ENCODE measurements at places on chromosomes 2 and 18.

- no peak for DNase-seq
Observed at GRCh38 chr2:2762913-2763312, 431.8 kb upstream of the MYT1L start.

DNA sequence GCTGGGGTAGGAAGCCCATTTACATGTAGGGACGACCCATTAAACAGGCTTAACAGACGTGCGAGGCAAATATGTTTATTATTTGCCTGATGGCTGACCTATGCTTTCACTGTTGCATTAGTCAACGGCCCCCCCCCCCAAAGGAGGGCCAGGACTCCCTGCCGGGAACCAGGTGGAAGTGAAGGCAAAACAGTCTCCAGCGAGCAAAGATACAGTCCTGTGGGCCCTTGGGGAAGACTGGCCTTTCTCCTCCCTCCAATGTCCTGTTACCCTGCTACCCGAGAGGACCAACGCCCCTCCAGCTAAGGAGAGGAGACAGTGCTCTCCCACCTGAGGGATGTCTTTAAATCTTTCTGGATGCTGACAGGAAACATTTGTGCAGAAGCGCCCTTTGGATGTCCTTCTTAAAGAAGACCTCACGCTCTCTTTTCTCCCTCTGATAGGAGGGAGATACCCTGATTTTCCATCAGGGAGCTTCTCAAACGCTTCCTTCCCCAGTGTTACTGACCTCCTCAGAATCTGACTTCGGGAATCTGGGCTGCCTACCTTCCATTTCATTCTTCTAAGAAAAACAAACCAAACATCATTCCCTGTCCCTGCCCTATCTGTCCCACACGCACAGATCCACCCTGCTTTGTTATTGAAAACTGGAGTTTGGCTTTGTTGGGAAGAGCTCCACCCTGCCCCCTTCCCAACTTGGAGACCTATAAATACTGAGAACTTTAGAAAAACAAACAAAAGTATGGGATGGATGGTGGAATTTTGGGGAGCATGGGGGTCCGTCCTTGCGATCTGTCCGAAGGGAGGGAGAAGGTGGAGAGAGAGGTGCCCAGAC lies 135.9 kb upstream of the SIX3 start:
- DNase-seq: no peak

DNA sequence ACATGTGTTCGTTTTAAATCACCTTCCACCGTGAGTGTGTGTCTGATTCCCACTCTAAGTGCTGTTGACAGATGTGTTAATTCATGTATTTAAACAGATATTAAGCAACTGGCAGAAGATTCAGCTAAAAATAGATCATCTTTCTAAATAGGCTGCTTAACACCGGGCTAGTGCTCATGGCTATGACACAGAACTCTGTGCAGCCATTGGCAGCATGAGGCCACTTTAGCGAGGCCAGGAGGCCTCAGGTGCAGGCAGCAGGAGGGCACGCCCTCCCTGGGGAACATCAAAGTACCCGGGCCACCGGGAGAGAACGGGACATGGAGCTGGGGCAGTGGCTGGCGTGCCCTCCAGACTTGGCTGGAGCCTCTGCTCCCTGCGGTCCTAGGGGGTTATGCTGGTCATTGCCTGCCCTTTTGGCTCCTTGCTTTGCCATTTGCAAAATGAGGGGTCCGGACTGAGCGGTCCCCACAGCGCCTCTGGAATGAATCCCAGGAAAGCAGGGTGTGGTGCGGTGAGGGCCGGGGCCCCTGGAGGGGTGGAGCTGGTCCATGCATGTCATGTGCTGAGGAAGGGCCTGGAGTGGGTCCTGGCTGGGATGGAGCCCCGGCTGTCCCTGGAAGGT lies 62.8 kb upstream of the HDAC4 start:
- peak; percentile 5 for DNase-seq

- no peak for DNase-seq
Observed at GRCh38 chr18:38362286-38362792, 796.7 kb upstream of the CELF4 start.

DNA sequence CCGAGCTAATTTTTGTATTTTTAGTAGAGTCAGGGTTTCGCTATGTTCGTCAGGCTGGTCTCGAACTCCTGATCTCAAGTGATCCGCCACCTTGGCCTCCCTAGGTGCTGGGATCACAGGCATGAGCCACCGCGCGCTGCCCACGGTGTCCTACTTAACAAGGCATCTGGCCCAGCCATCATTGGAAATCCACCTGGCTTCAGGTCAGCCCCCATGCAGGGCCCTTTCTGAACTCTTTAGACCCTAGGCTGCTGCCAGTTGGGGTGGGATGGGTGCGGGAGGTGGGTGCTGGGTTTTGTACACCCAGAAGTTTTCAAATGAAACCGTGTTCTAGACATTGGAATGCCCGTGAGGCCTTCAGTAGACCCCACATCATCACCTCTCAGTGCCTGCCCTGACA lies 26.6 kb upstream of the NT5DC4 start:
- DNase-seq: peak; percentile 30

DNA sequence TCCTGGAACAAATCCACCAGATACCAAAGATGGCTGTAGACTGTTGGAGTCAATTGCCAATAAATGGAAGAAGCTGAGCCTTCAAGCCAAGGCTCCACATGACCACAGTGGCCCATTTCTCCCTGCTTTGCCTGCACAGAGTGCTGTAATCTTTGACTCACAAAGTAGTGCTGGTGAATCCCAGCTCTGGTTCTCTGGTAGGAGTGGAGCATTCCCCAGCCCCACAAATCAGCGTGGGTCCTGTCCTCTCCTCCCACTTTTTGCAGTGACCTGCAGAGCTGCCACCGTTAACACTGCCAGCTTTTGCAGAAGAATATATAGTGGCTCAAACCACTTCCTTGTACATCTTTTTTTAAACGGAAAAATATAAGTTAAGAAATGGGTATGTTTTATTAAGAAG lies 93.9 kb downstream of the MGAT5 start:
- DNase-seq: no peak

GRCh38 chr2:112160283-112161250 lies 22.4 kb downstream of the FBLN7 start:
- peak; percentile 6 for DNase-seq

- peak; percentile 30 for DNase-seq
Observed at GRCh38 chr2:240464514-240465241, 29.2 kb downstream of the GPC1 start.

DNA sequence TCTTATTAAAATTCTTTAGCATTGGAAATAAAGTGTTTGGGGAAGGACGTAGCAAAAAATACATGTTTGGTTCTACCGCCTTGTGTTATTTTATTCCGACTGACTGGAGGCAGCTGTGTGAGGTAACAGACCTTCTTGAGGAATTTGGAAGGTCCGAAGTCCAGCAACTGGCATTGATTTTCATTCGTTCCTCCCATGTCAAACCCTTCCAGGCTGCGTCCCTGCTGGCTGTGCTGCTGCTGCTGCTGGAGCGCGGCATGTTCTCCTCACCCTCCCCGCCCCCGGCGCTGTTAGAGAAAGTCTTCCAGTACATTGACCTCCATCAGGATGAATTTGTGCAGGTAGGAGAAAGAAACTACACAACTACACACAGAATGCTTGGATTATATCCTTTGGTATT lies 21.8 kb downstream of the CNDP1 start:
- DNase-seq: no peak

- DNase-seq: no peak
Observed at GRCh38 chr2:216618785-216619184, 14.4 kb upstream of the IGFBP2 start.

DNA sequence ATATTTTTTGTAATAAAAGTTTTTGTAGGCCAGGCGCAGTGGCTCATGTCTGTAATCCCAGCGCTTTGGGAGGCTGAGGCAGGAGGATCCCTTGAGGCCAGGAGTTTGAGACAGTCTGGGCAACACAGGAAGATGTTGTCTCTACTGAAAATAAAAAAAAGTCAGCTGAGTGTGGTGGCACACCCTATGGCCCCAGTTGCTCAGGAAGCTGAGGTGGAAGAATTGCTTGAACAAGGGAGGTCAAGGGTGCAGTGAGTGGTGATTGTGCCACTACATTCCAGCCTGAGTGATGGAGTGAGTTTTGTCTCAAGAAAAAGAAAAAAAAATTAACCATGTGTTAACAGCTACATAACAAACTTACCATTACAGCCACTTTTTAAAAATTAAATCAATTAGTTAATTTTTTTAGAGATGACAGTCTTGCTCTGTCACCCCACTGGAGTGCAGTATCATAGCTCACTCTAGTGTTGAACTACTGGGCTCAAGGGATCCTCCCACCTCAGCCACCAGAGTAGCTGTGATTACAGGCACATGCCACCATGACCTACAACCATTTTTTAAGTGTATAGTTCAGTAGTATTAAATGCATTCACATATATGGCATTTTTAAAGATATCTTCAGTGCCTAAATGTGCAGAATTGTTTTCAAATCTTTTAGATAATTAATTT lies 67.2 kb upstream of the ACYP2 start:
- DNase-seq: no peak

DNA sequence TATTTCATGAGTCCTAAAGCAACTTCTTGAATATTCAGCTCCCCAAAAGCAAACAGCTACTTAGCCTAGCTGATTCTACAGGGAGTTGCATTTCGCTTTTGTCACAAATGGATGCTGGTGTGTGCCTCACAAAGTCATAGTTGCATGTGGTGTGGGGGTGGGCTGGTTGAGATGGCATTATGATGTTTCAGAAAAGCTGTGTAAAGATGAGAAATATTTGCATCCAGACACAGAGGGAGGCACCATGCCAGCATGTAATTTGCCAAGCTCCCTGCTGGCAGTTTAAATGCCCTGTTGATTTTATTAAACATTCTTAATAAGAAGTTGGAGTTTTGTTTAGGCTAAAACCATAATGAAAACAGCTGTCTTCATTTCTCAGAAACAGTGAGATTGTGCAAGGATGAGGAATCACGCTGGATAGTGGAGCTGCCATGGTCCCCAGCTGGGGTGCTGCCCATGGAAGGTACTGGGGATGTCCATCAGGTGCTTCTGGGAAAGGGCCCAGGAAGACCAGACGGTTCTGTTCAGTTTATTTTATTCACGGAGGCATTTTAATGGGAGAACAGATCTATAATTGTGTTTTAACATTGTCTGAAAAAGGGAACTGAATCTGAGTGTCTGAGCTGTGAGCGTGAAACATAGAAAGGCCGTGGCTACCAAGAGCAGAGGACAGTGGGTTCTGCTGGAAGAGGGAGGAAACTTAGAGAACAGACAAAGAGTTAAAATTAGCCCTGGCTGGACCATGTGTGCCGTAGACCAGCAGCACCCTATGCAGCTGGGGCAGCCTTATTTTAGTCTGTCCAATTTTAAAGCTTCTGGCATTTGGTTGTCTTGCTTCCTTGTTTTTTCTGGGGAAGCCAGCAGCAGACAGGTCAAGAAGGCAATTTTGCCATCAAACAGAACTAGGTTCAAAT lies 177.1 kb downstream of the FAM210A start:
- DNase-seq: peak; percentile 54

DNA sequence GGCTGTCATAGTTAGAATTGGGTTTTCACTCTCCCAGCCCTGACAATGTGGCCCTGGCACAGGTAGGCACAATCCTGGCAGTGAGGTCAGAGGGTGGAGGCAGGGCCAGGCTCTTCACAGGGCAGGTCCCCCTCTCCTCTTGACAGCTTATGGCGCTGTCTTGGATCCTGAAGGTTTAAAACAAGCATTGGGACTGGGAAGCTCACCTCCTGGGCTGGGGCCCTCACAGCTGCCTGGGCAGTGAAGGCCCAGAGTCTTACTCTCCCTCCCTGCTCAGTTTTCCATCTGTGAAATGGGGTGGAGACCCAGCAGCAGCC lies 23.3 kb downstream of the LBH start:
- no peak for DNase-seq

DNA sequence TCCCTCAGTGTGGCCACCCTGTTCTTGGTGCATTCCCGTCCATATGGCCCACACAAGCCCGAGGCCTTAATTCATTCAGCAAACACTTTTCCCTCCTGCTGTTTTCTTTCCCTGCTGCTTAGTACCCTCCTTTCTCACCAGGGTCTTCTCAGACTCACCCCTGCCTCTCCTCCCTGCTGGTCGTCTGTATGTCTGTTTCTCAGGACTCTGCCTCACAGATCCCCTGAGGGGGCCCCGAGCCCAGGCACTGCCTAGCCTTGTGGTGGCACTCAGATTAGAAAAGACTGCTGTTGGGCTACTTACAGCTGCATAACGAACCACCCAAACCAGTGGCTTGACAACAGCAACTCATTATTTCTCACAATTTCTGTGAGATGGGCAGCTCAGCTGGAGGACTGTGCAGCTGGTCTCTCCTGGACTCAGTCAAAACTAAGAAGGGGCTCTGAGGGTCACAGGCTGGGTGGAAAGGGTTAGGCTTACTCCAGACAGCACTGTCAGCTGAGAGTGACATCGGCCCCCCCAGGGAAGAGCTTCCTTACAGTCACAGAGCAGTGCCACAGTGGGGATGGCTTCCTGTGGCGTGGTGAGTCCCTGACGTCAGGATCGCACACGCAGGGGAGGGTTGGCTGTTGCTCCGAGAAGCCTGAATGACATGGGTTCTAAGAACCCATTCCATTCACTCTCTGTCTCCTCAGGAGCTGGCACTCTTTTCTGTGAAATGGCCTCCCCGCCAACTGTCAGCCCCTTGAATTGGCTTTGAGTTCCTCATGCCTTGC lies 139.0 kb downstream of the UXS1 start:
- DNase-seq: no peak

DNA sequence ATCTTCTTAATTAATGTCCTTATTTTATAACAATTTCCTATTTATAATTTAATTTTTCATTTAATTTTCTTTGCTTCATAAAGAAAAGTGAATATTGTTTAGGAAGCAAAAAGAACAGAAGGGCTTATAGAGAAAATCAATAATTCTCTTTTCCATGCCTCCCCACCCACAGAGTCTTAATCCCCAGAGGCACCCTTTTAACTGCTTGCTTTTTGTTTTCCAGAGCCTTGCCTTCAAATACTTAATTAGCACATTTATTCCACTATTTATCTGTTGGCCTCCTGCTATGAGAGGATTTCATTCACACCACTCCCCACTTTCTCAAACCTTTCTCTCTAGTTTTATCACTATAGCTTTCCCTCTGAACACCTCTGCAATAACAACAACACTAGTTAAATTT lies 373.6 kb downstream of the MBD2 start:
- no peak for DNase-seq

DNA sequence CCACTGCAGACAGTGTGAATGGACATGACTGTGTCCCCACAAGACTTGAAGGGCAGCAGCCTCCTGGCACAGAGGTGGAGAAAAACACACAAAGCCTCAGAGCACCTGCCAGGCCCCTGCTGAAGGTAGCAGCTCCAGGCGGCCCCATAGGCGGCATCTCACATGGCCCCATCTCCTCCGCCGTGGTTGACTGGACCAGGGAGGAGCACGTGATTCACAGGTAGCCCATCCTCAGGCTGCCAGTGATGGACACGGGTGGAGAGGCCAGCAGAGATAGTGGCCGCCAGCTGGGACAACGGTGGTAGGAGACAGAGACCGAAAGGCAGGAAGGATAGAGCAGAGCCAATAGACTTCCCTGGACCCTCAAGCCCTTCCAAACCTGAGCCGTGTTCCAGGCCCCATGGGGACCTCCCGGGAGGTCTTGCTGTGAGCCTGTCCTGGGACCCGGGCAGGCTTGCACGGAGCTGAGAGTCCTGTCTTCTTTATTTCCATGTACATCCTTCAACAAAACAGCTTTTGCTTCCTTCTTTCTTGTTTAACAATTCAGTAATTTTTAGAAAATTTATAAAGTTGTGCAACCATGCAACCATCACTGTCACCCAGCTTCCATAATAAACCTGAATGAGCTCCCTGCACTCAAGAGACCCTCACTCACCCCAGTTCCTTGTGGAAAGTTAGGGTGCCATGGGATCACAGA lies 26.9 kb downstream of the GPR55 start:
- DNase-seq: peak; percentile 38

- no peak for DNase-seq
Observed at GRCh38 chr2:232386740-232387450, 8.3 kb downstream of the ALPP start.

Data from adrenal gland (tissue), 19 donors.